Pons (tissue), 1 donor: ENCODE measurements at places on chromosomes 3 and 15.

- DNase-seq: no peak
Observed at GRCh38 chr15:78440375-78441373, 2.7 kb downstream of the IREB2 start.

GRCh38 chr3:189235214-189235613, 63.4 kb downstream of the TPRG1 start:
- no peak for DNase-seq

- no peak for DNase-seq
Observed at GRCh38 chr3:69932087-69932486, 67.4 kb upstream of the SAMMSON start.

GRCh38 chr3:39372833-39373232, 10.3 kb upstream of the SLC25A38 start:
- DNase-seq: no peak

- DNase-seq: no peak
Observed at GRCh38 chr15:73518876-73519733, 76.1 kb downstream of the REC114 start.

- DNase-seq: no peak
Observed at GRCh38 chr3:61522626-61523025, 38.7 kb upstream of the PTPRG start.

GRCh38 chr3:105527535-105527934, 160.8 kb downstream of the ALCAM start:
- no peak for DNase-seq

DNA sequence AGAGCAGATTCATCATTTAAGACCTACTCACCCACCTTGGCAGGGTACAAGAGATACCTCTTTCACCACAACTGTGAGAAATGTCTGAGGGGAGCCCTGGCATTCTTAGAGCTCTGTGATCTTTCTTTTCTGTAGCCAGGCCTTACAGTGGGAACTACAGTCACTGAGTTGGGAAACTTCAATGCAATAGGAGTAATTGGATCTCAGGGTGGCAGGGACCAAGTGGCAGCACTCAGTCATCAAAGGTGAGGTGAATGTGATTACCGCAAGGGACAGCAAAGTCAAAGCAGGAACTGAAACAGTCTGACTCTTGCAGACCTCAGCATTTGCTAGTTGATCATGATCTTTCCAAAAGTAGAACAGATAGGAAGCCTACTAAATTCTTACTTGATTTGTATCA, 7.2 kb upstream of the MCF2L2 start:
- no peak for DNase-seq

GRCh38 chr3:197796087-197796486, 5.0 kb downstream of the LRCH3 start:
- no peak for DNase-seq

DNA sequence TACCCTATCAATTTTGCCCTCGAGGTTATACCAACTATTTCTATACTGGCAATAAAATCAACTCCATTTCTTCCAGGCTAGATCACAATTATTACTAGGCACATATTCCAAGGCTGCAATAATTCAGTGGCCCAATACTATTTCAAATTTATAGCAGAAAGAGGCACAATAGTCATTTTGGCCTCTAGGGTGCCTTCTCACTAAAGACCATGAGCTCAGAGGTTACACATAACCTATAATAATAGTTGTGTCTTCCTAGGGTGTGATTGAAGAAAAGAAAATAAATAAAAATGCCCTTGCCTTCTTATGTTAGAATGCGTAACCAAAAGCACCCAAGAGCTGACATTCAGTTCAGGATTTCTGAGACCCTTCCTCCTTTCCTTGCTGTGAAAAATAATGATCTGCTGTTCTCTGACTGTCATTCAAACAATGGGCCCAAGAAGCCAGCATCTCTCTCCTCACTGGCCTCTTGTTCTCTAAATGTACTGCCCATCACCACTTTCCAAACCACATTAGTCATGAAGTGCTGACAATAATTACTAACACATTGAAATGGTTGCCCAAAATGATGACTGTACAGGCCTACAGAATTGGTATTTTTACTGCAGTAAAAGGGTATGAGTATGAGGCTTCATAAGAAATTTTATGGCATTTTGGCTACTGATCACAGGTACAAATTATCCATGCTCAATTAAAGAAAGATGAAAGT, 244.8 kb downstream of the LRRN1 start:
- DNase-seq: peak; percentile 52

DNA sequence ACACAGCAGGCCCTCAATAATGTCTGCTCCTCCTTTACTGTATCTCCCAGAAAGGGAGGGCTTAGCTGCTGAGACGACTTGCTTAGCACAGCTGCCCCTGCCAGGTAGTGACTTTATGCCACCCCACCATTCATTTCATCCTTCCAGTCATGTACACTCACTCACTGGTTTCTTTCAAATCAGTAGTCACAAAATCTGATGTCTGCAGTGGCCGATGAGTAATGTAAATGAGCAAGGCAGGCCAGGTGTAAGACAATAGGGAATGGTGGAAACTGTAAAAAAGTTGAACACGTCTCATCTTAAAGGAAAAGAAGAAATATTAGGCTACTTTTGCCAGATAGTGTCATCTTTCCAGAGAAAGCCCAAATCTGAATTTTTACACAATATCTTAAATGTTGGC, 207.6 kb upstream of the PRICKLE2 start:
- DNase-seq: no peak

- DNase-seq: no peak
Observed at GRCh38 chr3:191740712-191741111, 279.7 kb downstream of the PYDC2 start.

DNA sequence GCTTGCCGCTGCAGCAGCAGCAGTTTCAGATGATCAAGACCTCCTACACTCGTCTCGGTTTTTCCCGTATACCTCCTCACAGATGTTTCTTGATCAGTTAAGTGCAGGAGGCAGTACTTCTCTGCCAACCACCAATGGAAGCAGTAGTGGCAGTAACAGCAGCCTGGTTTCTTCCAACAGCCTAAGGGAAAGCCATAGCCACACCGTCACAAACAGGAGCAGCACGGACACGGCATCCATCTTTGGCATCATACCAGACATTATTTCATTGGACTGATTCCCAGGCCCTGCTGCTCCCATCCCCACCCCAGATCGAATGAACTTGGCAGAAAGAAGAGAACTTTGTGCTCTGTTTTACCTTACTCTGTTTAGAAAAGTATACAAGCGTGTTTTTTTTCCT, 17.6 kb downstream of the CALML4 start:
- peak; percentile 51 for DNase-seq

- DNase-seq: no peak
Observed at GRCh38 chr3:67559029-67559605, 95.3 kb downstream of the SUCLG2 start.

GRCh38 chr3:184176377-184177330, 2.0 kb downstream of the AP2M1 start:
- no peak for DNase-seq

DNA sequence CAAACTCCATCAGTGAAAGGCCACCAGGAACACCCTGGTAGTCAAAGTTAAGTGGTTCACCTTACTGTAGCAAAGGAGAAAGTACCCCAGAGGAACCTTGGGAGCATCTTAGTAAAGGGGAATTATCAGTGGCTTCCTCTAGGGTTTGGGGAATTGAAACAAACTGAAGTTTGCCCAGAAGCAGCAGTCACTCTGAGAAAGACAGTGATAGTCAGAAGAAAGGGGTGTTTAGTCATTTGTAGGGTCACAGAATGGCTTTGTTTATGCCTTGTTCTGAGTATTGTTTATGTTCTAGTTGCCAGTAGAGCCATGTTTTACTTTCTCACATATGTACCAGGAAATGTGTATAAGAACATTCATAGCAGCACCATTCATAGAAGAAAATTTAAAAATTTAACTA, 93.8 kb downstream of the FHIT start:
- DNase-seq: peak; percentile 12

GRCh38 chr15:48976444-48977088, 12.8 kb upstream of the SHC4 start:
- peak; percentile 63 for DNase-seq

GRCh38 chr3:175477651-175478224, 618.6 kb downstream of the NAALADL2 start:
- peak; percentile 63 for DNase-seq
